ENCODE measurements at places on chromosomes 4 and X.

DNA sequence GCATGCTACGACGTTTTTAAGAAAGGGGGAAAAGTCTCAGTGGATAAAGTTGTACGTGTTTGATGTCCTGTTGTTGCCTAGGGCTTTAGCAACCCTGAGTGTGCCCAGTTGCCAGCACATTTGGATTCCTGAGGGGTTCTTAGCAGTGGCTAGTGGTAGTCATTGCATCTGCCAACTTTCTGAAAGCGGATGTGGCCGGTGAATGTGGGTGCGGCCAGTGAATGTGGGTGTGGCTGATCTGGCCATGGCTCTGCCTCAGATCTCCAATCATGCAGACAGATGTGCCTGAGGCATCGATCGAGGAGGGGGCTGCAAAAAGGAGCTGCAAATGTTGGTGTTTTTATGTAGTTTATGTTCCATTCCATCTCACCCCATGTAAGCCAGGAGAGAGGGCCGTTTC lies 41.5 kb upstream of the FAT1 start:
- DNase-seq: no peak

GRCh38 chr4:90889171-90889570 lies 762.0 kb downstream of the CCSER1 start:
- DNase-seq: peak; percentile 2

- DNase-seq: no peak
Measured at GRCh38 chr4:136106753-136107152, 1425.5 kb downstream of the PCDH18 start.

DNA sequence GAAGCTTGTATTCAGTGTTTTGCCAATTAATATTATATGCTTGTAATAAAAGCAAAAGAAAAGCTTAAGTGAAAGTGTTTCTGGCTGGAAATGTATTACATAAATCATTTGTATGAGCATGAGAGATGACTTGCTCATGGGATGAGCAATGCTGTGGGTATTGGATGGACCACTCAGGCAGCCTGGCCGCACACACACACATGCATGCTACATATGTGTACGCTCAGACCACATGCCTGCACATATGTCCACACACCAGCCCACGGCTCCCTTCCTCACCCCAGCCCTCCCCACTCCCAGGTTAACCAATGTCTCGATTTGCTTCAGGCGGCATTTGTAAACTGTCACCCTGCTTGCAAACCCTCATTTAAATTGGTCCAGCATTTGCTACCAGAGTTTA lies 55.9 kb downstream of the CPLX1 start:
- DNase-seq: no peak

GRCh38 chr4:102791318-102791835 lies 30.6 kb upstream of the MANBA start:
- no peak for DNase-seq

GRCh38 chrX:135973025-135973547 lies 702 bp downstream of the MMGT1 start:
- no peak for DNase-seq

DNA sequence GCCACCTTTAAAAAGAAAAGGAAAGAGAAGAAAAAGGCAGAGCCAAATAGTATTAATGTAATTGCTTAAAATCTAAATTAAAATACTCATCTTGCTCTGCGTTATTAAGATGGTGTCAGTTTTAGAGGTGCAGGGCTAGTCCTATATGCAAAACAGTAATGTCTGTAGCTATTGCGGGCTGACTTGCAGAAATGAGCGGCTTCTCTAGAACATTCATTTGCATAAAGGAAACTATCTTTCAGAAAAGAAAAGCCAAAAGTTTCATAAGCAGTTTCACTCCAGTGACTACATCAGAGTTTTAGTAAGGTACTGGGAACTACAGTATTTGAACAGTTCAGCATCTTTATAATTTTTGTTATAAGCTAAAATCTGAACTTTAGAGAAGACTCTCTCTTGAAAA lies 6.0 kb downstream of the SMAD1 start:
- no peak for DNase-seq

DNA sequence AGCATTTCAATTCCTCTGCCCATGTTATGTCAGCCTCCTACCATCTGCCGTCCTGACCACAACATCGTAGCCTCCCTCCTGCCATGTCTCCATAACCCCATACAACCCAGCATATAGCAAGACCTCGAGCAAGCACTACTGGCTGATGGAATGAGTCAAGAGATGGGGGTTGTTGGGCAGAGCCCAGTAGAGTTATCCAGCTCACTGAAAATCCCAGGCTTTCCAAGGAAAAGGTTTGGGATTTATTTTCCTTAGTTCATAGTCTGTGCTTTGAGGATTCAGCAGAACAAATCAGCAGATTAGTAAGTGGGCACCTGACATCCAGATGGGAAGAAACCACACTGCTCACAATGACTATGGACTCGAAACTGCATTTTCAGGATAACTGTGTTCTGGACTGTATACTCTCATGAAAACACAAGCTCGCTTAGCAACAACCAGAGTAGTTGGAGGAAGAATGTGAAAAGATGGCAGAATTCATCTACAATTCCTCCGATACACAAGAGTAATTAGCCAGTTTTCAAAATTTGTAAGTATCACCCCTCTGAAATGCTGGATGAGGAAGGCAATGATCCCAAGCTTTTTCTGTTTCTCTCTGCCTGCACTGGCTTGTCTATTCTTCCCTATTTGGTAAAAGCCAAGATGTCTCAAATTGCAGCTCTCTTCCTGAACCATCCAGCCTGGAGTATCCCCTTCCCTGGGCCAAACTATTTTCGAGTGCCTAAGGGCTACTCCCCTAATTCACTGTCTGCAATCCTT lies 186.2 kb upstream of the TBL1X start:
- DNase-seq: no peak

- DNase-seq: no peak
Measured at GRCh38 chrX:13201605-13202219, 118.1 kb downstream of the ATXN3L start.
